ENCODE measurements at places on chromosomes 16 and 17.
A peak's percentile ranks its signal among the peaks of the same experiment; 100 is the strongest.

DNA sequence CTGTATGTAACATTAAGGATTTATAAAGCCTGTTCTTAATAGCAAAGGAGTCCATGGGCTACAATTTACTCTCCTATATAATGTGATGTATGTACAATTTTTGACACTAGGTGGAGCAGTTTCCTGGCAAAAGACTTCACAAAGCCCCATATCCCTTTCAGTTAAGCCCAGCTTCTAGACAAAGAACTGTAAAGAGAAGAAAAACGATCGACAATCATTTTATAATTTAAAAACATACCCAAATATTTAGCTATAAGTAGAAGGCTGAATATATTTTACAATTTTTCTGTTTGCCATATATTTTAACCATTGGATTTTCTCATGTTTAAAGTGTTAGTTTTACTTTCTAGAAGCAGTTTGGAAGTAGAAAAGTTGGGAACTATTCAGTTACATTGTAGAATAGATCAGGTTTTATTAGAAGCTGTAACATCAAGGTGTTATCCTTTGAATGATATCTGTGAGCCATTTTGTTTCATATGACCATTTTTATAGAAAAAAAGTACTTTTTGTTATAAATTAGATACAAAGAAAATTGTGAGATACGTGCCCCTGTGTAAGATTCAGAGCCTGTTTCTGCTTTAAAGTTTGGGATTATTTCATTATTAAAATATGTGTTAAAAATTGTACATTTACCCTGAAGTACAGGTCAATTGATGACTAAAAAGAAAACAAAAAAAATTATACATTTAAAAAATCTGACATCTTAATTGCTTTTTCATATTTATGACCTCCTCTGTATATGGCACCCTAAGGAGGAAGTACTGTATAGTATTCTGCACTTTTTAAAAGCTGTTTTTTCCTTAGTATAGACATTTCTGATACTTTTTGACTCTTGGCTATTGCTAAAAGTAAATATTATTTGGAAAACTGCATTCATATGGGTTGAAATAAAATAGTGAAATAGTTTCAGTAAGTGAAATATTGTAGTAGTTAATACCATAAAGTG lies 46.3 kb downstream of the VMP1 start:
- H3K27ac ChIP-seq, result peak overlapping the region; percentile 90
- no peaks in the 10 kb centered on the region for H3K27me3 ChIP-seq
- peaks cover 19% of the 10 kb centered on the region for H3K36me3 ChIP-seq
- peak; percentile 59 for DNase-seq
- peak overlapping the region; percentile 66 for H3K4me3 ChIP-seq

DNA sequence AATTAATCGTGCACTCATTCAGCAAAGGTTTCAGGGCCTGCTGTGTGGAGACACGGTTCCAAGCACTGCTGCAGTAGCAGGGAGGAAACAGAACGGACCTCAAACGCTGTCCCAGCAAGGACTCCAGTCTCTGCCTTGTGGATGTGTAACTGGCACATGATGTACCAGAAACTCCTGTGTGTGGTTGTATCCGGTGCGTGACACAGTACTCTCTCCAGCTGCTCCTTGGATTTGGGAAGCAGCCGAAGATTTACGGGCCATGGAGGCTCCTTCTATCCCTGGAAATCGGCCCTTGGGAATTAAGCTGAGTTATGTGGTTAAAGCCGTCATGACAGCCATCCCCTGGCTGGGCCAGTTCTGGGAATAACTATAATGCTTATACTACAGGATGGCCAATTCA lies 8.5 kb upstream of the ANKRD11 start:
- H3K27ac ChIP-seq, result no peak overlapping the region
- no peaks in the 10 kb centered on the region for H3K36me3 ChIP-seq
- no peak overlapping the region for H3K4me3 ChIP-seq

GRCh38 chr16:75262104-75262799 lies 10.8 kb upstream of the BCAR1 start:
- no peak overlapping the region for H3K4me3 ChIP-seq
- DNase-seq, result no peak
- peaks cover 43% of the 10 kb centered on the region for H3K27me3 ChIP-seq
- peaks cover 1% of the 10 kb centered on the region for H3K4me1 ChIP-seq
- H3K36me3 ChIP-seq, result no peaks in the 10 kb centered on the region

- peaks cover 8% of the 10 kb centered on the region for H3K27me3 ChIP-seq
- DNase-seq, result no peak
- no peak overlapping the region for H3K4me3 ChIP-seq
- no peaks in the 10 kb centered on the region for H3K4me1 ChIP-seq
These were observed 7.8 kb upstream of the MYH8 start for GRCh38 chr17:10429421-10430045.

DNA sequence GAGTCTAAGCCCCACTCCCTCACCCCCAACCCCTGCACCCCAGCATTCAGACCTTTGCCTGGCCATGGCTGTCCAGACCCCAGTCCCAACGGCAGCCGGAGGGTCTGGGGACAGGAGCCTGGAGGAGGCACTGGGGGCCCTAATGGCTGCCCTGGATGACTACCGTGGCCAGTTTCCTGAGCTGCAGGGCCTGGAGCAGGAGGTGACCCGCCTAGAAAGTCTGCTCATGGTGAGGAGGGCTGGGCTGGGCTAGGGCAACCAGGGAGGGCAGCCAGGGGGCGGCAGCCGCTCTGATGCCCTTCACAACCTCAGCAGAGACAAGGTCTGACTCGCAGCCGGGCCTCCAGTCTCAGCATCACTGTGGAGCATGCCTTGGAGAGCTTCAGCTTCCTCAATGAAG lies 14.4 kb downstream of the RIPOR1 start:
- DNase-seq, result no peak
- no peaks in the 10 kb centered on the region for H3K27me3 ChIP-seq
- H3K36me3 ChIP-seq, result peaks cover 18% of the 10 kb centered on the region

GRCh38 chr17:14768923-14769322 lies 468.0 kb downstream of the HS3ST3B1 start:
- no peak overlapping the region for H3K4me3 ChIP-seq
- no peak overlapping the region for H3K27ac ChIP-seq
- H3K4me1 ChIP-seq, result no peaks in the 10 kb centered on the region

GRCh38 chr16:4388271-4389021 lies 16.8 kb downstream of the VASN start:
- peaks cover 17% of the 10 kb centered on the region for H3K36me3 ChIP-seq
- no peaks in the 10 kb centered on the region for H3K27me3 ChIP-seq
- no peak overlapping the region for H3K27ac ChIP-seq
- no peak overlapping the region for H3K4me3 ChIP-seq
- H3K4me1 ChIP-seq, result peaks cover 2% of the 10 kb centered on the region
- no peak for DNase-seq

GRCh38 chr16:75793641-75794040 lies 67.4 kb upstream of the CPHXL start:
- H3K27me3 ChIP-seq, result peaks cover 2% of the 10 kb centered on the region
- H3K27ac ChIP-seq, result no peak overlapping the region
- H3K4me3 ChIP-seq, result no peak overlapping the region

DNA sequence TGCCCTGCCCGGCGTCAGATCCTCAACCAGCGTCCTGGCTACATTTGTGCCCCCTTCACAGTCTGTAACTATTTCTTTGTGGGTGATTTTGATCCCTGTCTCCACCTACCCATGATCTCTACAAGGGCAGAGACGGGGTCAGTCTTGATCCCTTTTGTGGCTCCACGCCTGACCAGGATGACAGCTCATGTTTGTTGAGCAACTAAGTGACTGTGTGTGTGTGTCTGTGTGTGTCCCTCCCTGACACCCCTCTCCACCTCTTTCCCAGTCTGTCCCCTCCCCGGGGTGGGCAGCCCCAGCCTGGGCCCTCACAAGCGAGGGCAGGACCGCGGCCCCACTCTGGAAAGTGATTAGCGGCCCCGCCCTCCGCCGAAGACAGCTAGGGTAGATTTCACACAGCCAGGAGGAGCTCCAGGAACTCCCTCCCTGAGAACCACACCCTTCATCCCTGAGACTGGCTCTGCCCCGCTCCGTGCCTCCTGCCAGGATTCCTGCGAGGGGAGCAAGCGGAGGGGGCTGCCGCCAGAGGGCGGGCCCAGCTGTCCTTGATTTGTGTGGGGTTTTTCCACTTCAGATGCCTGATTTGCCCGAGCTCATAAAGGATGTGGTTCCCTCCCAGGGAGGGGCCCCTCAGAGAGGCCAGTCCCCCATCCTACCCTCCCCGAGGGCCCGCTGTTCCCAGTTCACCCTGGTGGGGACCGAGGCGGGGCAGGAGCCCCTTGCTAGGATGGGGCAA lies 5.3 kb upstream of the HS3ST6 start:
- H3K27me3 ChIP-seq, result peaks cover 49% of the 10 kb centered on the region
- DNase-seq, result no peak
- no peak overlapping the region for H3K4me3 ChIP-seq
- no peak overlapping the region for H3K27ac ChIP-seq

DNA sequence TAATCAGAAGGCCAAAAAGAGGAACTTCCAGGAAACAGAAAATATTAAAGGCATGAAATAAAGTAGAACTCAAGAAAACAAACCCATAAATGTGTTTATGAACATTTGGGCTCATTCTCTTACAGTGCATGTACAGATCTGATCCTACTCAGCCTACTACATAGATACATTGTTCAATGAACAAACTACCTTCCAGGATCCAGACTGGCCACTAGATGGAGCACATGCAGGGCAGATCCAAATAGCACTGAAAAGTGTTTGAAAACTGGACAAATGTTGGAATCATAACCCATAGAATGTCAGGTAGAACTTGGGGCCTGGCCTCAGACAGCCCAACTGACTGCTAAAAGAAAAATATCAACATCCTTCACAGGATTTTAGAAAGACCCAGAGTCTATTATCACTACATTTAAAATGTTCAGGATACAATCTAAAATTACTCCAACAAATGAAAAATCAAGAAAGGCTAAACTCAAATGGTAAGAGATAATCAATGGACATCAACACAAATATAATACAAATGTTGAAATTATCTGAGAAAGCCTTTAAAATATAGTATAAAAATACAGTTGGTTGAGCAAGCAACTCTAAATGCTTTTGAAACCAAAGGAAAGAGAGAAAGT lies 122.4 kb upstream of the NUDT7 start:
- no peak overlapping the region for H3K27ac ChIP-seq
- no peaks in the 10 kb centered on the region for H3K4me1 ChIP-seq
- peaks cover 12% of the 10 kb centered on the region for H3K27me3 ChIP-seq
- no peak overlapping the region for H3K4me3 ChIP-seq
- no peaks in the 10 kb centered on the region for H3K36me3 ChIP-seq
- peak; percentile 27 for DNase-seq

DNA sequence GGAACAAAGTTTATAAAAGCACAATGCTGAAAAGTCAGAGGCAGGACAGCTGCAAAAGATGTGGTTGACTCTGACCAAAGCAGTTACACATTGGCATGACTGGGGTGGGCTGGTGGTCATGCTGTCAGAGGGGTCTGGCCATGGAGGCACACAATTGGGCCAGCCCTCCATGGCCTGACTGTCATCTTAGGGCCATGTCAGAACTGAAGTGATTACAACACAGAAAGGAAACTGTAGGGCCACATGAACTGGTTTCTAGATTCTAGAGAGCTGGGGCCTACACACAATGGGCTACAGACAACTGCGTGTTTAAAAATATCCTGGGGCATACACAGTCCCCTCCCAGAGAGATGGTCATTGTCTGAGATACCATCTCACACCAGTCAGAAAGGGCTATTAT lies 380.6 kb downstream of the GRIN2A start:
- H3K4me1 ChIP-seq, result no peaks in the 10 kb centered on the region
- H3K27me3 ChIP-seq, result no peaks in the 10 kb centered on the region
- no peak for DNase-seq
- no peak overlapping the region for H3K27ac ChIP-seq
- H3K4me3 ChIP-seq, result no peak overlapping the region
- H3K36me3 ChIP-seq, result no peaks in the 10 kb centered on the region

- peak overlapping the region; percentile 90 for H3K27ac ChIP-seq
- peak overlapping the region; percentile 85 for H3K4me3 ChIP-seq
- DNase-seq, result no peak
- H3K4me1 ChIP-seq, result peaks cover 74% of the 10 kb centered on the region
- H3K27me3 ChIP-seq, result peaks cover 10% of the 10 kb centered on the region
These were observed 2.9 kb downstream of the CMIP start for GRCh38 chr16:81447383-81448101.

- H3K27ac ChIP-seq, result peak overlapping the region; percentile 32
- peaks cover 10% of the 10 kb centered on the region for H3K27me3 ChIP-seq
- H3K36me3 ChIP-seq, result peaks cover 13% of the 10 kb centered on the region
- DNase-seq, result no peak
- H3K4me1 ChIP-seq, result peaks cover 83% of the 10 kb centered on the region
These were observed 31.0 kb downstream of the CDH13 start for GRCh38 chr16:82657786-82658185.

DNA sequence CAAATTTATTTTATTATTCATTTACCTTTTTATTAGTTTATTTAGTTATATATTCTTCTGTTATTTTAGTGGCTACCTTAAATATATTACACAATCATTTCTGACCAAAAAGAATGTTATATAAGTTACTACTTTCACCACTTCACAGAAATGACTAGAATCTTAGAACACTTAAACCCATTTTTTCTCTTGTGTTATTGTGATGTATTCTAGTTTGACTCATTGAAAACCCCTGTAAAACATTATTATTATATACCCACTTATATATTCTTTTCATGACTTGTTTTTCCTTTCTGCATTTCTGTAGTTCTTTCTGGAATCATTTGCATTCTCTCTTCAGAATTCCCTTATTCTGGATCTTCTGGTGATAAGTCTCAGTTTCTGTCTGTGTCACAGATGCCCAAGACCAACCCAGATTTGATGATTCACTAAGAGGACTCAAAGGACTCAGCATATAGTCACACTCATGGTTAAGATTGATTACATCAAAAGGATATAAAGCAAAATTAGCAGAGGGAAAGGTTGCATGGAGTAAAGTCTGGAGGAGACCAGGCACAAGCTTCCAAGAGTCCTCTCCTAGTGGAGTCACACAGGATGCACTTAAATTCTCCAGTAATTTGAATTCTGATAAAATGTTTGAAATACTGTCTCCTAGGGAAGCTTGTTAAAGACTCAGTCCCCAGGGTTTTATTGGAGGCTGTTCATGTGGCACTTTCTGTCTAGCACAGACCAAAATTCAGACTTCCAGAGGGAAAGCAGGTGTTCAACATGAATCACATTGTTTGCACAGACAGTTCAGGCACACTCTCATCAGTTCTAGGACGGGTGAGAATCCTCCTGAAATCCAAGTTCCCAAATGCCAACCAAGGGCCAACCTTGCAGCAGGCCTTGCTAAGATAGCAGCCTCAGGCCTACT lies 7.7 kb downstream of the GINS3 start:
- no peaks in the 10 kb centered on the region for H3K4me1 ChIP-seq
- no peaks in the 10 kb centered on the region for H3K27me3 ChIP-seq
- peaks cover 32% of the 10 kb centered on the region for H3K36me3 ChIP-seq
- DNase-seq, result no peak
- H3K4me3 ChIP-seq, result no peak overlapping the region

Measured in activated CD4-positive, alpha-beta T cell treated with anti-CD3 and anti-CD28 coated beads, Interleukin-2, amount 10 ng/mL, durations not matched to agents 7 days and 5 days (primary cell).